ENCODE measurements at places on chromosomes 11 and 22. TPM values are rescaled to one million over a fixed set of nuclear protein-coding genes. Genes with fewer than 3 reads are reported as not detected.

The MRGPRX4 gene
- not detected for total RNA-seq

The GLYAT gene
- total RNA-seq, result not detected

The HPX gene
- total RNA-seq, result 0.38 TPM

The OR2AT4 gene
- not detected for total RNA-seq

The SYNGR1 gene
- 21.4 TPM for total RNA-seq

The OPCML gene
- 0.51 TPM for total RNA-seq

The CCDC81 gene
- 0.76 TPM for total RNA-seq

The FAM111B gene
- total RNA-seq, result 0.63 TPM

The TSPO gene
- 675 TPM for total RNA-seq

The C11orf65 gene
- 1.6 TPM for total RNA-seq

The DDI1 gene
- not detected for total RNA-seq

The CCDC87 gene
- total RNA-seq, result 0.76 TPM

The TECTA gene
- under 0.01 TPM for total RNA-seq

The HMOX1 gene
- total RNA-seq, result 2.8 TPM

The GNAZ gene
- 1.3 TPM for total RNA-seq

The CYB5R2 gene
- 5.7 TPM for total RNA-seq

The MMP12 gene
- total RNA-seq, result not detected

The CD44 gene
- 104 TPM for total RNA-seq

The BACE1 gene
- 17.9 TPM for total RNA-seq

The TTLL12 gene
- 85.9 TPM for total RNA-seq

The DDIAS gene
- 10.4 TPM for total RNA-seq

The BIK gene
- 9.5 TPM for total RNA-seq

The NFAM1 gene
- total RNA-seq, result under 0.01 TPM

The INPP5J gene
- total RNA-seq, result 5.2 TPM

The OR5P2 gene
- not detected for total RNA-seq
